ENCODE measurements at places on chromosomes 13 and 19. TPM values are rescaled to one million over a fixed set of nuclear protein-coding genes. Genes with fewer than 3 reads are reported as not detected.

- DNase-seq = no peak
Measured at GRCh38 chr13:51978796-51979556, 32.3 kb downstream of the ATP7B start.

- DNase-seq = no peak
Measured at GRCh38 chr13:54845351-54845965, 1816.8 kb downstream of the OLFM4 start.

DNA sequence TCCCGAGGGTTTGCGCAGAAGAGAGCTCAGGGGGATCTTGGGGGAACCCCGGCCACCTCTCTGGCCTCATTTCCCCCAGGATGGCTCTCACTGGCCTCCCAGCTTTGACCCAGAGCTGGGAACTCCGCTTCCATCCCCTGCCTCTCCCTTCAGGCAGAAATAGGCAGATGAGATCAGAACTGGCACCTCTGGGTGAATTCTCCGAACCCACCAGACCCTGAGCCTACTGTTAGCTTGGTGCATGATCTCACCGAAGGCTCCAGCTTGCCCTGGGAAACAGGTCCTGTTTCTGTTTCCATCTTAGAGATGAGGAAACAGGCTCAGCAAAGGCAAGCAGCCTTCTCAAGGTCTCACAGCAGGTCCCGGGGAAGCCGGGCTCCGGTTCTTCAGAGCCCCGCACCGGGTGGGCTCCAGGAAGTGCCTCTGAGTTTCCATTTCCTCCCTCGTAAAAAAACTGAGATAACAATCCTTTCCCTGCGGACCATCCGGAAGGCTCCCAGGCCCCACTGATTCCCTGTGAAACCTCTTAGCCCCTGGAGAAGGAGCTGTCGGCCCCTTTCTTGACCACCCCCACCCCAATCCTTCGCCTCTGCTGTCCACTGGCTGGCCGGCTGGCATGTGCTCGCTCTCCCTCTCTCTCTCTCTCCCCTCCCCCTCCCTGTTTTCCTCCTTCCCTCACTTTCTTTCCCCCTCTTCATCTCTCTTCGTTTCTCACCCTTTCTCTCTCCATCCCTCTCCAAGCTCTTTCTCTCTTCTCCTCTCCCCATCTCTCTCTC is 2.1 kb downstream of the NECTIN2 start:
- peak; percentile 48 for DNase-seq

GRCh38 chr13:65353951-65354350 is 1876.2 kb downstream of the PCDH9 start:
- no peak for DNase-seq

GRCh38 chr19:32677657-32678056 is 2.0 kb downstream of the RGS9BP start:
- DNase-seq = no peak

The POU2F2 gene
- total RNA-seq = 0.70 TPM

DNA sequence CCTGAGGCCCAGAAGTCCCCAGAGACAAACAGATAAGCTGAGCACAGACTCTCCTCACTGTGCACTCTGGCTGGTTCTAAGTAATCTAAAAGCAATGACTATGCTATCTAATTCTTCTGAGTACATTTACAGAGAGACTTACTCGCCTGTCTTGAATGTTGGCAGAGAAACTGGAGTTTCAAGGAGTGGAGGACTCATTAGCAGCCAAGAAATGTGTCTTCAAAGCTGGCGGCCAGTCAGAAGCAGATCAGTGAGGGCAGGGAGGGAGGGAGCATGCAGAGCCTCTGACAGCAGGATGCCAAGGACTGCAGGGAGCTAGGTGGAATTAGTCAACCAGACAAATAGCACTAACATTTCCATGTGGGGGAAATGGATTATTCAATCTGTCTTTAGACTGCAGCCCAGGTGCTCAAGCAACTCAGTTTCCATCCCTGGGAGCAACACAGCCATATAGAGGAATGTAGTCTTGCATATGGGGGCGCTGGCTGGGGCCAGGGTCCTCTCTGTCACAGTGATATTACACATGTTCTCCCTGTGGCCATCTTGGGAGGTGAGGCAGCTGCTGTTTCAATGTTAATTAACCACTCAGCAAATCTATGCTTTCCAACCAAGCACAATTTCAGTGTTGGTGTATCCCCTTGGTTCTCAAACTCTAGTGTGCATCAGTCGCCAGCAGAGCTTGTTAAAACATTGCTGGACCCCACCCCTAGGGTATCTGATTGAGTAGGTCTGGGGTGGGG is 97.9 kb downstream of the CCNA1 start:
- no peak for DNase-seq

DNA sequence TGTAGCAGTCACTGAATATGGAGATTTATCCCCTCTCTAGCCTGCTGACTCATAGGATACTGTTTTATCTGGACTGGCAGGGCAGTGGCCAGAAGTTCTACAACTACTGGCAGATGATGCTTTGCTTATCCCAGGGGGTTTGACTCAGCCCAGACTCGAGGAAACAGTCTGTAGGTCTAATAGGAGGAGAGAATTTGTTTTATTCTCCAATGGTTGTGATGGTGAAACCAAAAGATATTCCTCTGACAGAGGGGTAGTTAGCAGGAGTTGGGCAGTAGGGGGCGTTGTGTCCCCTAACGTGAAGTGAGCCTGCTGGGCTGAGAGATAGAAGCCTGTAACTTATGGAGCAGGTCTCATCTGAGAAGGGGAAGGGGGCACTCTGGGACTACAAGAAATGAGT is 74.9 kb downstream of the WTIP start:
- DNase-seq = no peak

DNA sequence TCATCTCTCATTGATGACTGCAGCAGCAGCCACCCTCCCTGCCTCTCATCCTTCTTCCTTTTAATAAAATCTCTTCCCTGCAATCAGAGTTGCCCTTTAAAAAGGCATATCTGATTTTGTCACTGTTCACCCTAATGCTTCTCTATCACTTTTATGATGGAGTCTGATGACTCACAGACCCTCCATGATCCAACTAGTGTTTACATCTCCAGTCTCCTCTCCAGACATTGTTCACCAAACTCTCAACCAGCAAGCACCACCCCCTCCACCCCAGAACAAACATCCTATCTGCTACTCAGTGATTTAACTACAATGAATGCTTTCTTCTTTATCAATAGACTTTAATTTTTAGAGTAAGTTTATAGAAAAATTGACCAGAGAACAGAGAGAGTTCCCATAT is 59.5 kb downstream of the TNFSF11 start:
- DNase-seq = no peak

The ZNF723 gene
- not detected for total RNA-seq

The CIRBP gene
- total RNA-seq = 270 TPM

DNA sequence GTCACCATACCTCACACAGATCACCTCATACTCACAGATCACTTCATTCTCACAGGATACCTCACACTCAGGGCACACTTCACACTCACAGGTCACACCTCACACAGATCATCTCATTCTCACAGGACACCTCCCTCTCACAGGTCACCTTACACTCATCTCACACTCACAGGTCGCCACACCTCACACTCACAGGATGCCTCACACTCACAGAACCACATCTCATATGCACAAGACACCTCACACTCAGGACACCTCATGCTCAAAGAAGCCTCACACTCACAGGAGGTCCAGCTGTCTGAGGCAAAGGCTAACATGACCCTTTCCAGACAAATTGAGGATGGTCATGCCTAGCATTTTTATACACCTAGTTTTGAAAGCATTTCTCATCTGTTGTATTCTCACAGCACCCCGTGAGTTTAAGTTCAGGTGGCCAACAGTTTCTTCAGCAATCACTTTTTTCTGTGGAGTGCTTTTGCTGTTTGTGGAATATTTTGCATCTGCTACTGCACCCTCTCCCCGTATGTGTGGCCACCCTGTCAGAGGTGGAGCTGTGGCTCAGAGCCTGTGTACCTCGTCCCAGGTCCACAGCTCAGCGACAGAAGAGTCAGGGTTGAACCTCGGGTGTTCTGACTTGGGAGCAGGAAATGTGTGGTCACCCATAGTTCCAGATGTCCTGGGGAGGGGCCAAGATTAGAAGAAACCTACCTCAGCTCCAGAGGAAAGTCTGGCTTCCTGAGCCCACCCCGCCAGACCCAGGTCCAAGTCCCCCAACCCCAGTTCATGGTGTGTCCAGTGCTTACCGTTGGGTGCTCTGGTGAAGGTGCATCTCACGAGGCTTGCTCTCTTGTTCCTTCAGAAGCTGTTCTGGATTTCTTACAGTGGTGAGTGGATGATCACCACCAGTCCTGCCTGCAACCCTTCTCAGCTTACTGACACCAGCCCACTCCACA is 7.6 kb downstream of the F7 start:
- DNase-seq = no peak

The HSH2D gene
- total RNA-seq = not detected

- DNase-seq = peak; percentile 94
Measured at GRCh38 chr13:24160458-24161009, at the start of gene SPATA13. Gene SPATA13, plus strand, starts transcription at chr13:24160720. Its CDS starts 62,210 bp downstream, at chr13:24222930.

The DIAPH3 gene
- 0.51 TPM for total RNA-seq

- no peak for DNase-seq
Measured at GRCh38 chr19:5664515-5664914, 15.8 kb downstream of the MICOS13 start.

DNA sequence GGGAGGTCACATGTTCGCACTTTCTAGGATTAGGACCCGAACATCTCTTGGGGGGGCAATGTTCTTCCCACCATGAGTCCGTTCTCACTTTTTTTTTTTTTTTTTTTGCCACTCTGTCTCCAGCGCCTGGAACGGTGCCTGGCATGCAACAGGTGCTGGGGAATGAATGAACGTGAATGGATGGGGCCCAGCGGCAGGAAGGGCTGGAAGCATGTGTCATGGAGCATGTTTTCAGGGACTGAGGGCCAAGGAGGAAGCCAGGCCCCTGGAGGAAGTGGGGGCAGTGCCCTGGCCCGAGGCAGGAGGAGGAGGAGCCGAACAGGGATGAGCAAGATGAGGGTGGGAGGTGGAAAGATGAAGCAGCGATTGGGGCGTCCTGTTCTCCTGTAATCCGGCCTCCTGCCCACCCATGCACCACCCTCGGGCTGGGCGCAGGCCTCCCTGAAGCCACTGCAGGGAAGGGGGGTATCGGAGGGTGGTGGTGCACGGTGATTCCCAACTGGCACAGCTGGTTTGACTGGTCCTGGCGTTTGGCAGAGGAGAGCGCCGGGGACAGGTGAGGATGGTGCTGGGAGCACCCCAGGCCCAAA is 8.8 kb upstream of the SULT2B1 start:
- no peak for DNase-seq

DNA sequence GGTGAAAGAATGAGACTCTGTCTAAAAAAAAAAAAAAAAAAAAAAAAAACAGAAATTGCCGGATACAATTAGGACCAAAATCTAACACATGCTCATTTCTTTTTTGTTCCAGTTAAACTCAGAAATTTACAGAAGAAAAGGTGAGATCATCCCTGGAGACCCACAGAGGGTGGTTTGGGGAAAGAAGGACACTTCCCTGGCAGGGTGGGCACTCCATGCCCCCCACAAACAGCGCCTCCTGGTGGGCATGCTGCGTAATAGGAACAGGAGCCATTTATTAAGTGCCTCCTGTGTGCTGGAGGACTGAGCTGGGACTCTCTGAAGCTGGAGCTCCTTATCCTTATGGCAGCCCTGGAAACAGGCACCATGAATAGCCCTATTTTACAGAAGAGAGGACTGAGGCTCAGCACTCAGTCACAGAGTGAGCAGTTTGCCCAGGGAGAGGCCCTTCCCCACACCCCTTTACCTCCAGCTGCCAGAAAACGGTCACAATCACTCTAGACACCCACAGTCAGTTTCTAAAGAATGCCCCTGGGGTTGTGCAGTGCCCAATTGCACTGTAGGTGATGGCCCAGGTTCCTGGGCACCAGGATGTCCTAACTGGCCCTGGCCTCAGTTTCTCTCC is 10.1 kb downstream of the C19orf38 start:
- DNase-seq = no peak

The PBX4 gene
- 0.25 TPM for total RNA-seq

GRCh38 chr13:47798906-47799305 is 202.2 kb downstream of the SUCLA2 start:
- DNase-seq = no peak

- no peak for DNase-seq
Measured at GRCh38 chr19:17842663-17843291, 5.0 kb downstream of the JAK3 start.

The CDKN2D gene
- total RNA-seq = 12.1 TPM

- DNase-seq = peak; percentile 77
Measured at GRCh38 chr19:55116232-55116858, 1.1 kb downstream of the PPP1R12C start.

DNA sequence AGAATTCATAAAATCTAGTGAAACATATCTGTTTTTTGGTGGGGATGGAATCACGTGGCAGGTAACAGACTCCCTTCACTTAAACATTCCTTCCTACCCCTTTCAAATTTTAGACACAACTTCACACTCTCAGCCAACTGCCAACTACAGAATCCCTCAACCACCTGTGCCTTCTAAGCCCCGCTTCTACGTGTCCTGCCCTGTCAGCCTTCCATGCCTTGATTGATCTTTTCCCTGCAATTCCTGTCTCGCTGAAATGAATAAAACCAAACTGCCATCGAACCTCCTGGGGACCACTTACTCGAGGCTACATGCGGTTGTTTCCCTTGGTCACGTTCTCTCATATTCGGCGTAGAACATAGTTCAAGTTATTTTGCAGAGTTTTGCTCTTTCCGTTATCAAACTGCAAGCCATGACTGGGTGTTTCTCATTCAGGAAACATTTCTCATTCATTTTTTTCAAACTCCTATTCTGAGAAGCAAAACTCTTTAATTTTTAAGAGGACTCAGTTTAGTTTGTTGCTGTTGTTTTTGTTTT is 1.1 kb downstream of the ZNF625 start:
- DNase-seq = no peak

The SPACA7 gene
- total RNA-seq = not detected

GRCh38 chr19:1252821-1253513 is 4.6 kb downstream of the MIDN start:
- peak; percentile 91 for DNase-seq

DNA sequence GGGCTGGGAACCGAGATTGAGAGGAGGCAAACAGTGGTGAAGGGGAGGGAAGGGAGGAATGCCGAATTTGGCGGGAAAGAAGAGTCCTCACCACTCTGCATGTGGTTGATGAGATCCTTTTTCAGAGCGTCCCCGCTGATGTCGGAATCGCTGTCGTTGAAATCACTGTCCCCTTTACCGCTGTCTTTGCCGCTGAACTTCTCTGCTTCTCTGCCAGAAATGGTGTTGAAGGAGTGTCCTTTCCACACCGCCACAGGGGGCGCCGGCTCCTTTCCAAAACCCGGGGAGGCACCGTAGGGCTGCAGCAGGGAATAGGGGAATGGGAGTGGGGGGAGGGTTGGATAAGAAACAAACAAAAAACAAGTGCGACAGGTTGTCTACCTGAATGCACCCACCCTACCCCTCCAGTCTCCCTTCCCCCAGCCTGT is 3.1 kb downstream of the PCDH8 start:
- DNase-seq = no peak

The PALM3 gene
- 0.38 TPM for total RNA-seq

DNA sequence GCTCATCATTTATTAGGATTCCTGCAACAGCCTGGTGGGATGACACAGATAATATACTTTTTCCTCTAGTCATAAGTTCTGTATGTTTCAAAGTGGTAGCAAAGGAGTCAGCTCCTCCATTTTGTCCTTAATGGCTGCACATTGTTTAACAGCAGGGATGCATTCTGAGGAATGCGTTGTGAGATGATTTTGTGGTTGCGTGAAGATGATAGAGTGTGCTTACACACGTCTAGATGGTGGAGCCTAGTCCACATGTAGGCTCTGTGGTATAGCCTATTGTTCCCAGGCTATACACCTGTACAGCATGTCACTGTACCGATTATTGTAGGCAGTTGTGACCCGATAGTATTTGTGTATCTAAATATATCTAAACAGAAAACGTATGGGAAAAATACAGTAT is 4.6 kb downstream of the SMARCA4 start:
- DNase-seq = no peak

The SIGLECL1 gene
- not detected for total RNA-seq
